Right ventricle myocardium inferior (tissue), 1 donor: ENCODE measurements at places on chromosomes 1 and 21. TPM values are rescaled to one million over a fixed set of nuclear protein-coding genes. Genes with fewer than 3 reads are reported as not detected.

DNA sequence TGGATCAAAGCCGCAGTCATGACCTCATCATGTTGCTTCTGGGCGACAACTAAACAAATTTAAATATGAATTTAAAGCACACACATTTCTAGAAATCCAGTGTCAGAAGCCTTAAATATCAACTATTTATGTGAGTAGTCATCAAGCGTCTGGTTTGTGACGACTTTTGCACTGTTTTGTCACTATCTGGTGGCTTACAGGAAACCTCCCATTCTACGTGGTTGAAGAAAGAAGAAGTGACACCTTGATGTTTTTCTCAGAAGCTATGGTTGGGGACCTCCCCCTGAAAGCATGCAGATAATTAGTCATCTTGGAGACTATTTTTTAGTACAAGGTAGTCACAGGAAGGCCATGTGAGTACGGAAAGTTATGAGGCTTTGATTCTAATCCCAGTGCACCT lies 58.5 kb downstream of the TENT5C start:
- DNase-seq: no peak

The RNU1-4 gene
- total RNA-seq: 4,572 TPM

DNA sequence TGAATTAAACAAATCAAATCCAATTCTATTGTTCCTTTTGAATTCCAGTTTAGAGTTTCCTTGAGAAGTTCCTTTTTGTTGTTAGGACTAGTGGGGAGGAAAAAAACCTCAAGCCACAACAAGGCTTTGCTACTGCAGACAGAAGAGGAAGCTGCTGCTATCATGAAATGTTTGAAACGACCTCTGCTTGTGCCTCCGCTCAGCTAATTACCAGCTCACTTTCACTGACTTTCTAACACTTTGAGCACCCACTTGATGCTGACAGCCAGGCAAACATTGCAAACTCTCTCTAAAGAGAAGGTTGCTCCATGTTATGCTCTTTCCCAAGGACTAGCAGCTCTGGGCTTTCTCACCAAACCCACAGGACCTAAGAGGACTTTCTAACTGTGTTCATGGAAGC lies 203.9 kb upstream of the PROX1 start:
- no peak for DNase-seq

GRCh38 chr1:157469752-157470675 lies 82.3 kb downstream of the FCRL5 start:
- no peak for DNase-seq
